ENCODE measurements at places on chromosomes 12 and 14.

GRCh38 chr12:52690351-52691075 is 10.3 kb upstream of the KRT1 start:
- no peak for DNase-seq

- no peak for DNase-seq
Measured at GRCh38 chr14:69931960-69932359, 52.7 kb downstream of the SMOC1 start.

DNA sequence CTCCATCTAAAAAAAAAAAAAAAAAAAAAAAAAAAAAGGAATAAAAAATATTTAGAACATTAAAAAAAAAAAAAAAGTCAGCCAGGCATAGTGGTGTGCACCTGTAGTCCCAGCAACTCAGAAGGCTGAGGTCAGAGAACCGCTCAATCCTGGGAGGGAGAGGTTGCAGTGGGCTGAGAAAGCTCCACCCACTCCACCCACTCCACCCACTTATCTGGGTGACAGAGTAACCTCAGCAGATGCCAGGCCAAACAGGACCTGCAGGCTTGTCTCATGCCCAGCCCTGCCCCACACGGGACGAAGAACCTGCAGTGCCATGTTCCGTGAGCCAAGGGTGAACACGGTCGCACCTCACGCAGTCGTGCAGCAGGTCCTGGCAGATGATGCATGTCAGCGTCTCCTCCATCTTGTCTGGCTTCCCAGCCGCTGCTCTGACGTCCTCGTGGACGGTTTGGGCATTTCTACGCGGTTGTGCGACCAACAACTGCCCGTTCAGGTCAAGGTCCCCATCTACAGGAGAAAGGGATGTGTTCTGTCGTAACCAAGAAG is 28.6 kb downstream of the CHFR start:
- DNase-seq = no peak

- DNase-seq = no peak
Measured at GRCh38 chr12:103955811-103956508, 9.7 kb upstream of the TDG start.

- no peak for DNase-seq
Measured at GRCh38 chr12:15932971-15933370, 21.8 kb downstream of the DERA start.

DNA sequence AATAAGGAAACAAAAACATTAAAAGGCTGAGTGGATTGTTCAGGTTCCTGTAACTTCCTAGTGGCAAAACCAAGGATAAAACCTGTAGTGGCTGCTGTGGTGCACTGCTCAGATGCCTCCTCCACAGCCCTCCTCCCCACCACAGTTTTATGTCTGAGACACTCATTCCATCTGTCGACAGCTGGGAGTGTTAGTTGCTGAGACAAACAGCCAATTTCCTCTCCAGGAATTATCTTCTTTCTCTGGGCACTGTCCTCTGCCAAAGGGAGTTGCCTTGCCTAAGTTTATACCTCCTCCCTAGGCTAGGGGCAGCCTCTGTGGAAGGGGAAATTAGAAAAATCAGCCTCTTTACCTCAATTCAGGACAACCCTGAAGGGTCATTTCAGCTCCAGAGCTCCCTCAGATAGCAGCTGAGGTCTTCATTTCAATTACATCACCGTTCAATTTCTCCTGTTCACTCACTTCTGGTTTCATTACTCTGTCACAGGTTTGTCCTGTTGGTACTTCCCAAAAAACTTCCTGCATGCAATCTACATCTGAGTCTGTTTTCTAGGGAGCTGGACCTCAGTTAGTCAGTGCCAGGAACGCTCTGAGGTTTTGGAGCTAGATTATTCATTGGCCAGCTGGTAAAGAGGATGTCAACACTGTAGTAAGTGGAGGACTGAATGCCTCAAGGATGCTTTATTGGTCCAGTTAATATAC is 74.9 kb upstream of the ATP2B1 start:
- no peak for DNase-seq

GRCh38 chr12:77965790-77966189 is 135.1 kb downstream of the NAV3 start:
- DNase-seq = no peak

GRCh38 chr14:69489495-69489894 is 5.0 kb downstream of the PLEKHD1 start:
- no peak for DNase-seq

- no peak for DNase-seq
Measured at GRCh38 chr12:6647083-6647604, at the start of gene ACRBP. TSS of gene ACRBP (minus strand) at chr12:6647432. CDS start at chr12:6647366, 66 bp downstream.

- peak; percentile 31 for DNase-seq
Measured at GRCh38 chr12:116708826-116709756, 28.8 kb downstream of the SPRING1 start.

DNA sequence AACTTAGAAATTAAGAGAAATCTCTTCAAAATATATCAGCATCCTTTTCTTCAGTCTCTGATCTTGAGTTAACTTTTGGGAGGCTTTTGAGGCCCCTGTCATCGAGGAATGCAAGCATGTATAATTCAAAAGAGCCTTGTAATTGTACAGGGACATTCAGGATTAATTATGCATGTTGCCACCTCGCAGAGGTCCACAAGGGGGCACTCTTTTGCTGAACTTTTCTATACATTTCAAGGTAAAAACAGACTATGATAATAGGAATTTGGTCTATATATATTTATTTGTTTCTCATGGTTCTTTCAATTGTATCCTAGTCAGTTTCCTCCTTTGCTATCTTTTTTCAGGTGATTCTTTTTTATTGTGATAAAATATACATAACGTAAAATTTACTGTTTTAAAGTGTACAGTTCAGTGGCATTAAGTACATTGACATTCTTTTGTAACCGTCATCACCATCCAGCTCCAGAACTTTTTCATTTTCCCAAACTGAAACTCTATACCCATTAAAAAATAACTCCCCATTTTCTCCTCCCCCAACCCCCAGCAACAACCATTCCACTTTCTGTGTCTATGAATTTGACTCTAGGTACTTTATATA is 47.0 kb upstream of the SLC2A13 start:
- DNase-seq = peak; percentile 24

DNA sequence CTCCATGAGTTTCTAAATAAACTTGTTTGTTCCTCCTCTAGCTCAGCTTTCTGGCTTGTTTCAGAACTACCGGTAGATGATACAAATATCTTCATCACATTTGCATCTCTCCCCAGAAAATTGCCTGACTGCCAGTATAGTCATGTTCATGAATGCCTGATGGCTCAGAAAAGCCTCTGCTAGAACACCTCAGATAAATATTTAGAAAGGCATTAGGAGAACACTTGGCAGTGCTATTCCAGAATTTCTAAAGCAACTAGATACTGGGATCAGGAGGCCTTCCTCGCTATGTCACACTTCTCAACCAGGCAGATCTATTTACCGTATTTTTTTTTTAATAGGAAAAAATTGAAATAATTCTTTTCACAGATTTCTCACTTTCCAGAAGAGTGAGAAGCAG is 32.3 kb upstream of the KRAS start:
- no peak for DNase-seq

GRCh38 chr14:104217486-104218360 is 79.3 kb downstream of the KIF26A start:
- no peak for DNase-seq

- no peak for DNase-seq
Measured at GRCh38 chr14:49897965-49898364, 5.1 kb downstream of the ARF6 start.
